ENCODE measurements at places on chromosomes 7 and 10.

DNA sequence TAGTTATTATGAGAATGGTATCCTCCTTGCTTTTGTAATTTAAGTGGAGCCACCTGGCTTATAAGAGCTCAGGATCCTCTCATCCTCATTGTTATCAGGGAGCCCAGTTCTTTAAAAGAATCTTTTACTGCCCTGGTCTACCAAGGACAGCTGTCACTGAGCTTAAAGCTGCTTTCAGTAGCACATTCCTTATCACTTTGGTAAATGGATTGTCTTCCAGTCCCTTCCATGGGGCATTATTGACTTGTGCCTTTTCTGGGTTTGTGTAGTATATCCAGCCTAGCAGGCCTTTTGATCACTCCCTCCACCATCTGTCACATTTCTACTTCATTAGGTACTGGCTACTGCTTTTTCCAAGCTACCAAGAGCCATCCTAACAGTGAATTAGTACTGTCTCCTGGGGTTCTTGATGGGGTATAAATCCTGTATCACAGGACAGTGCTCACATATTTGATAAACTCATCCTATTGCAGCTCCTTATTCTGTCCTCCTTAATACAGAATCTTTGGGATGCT is 208.9 kb downstream of the TMEM26 start:
- no peak for DNase-seq

- peak; percentile 49 for DNase-seq
Observed at GRCh38 chr7:127392182-127392565, 334 bp downstream of the ZNF800 start.

GRCh38 chr10:98489561-98490481 is 43.1 kb upstream of the HPS1 start:
- DNase-seq, result no peak

DNA sequence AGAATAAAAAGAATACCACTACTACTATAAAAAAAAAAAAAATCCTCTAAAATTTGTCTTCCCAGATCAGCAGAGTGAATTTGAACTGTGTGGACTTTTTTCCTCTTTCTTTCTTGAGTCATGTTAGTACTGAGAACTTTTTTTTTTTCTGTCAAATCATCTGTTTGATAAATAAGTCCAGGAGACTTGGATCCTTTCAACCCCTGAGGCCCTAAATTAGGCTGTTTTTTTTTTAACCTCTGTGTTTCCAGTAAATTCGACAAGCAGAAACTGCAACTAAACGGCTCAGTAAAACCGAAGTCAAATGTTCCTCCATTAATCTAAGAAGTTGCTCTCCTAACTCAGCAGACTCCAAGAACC is 2.7 kb downstream of the MAP3K8 start:
- DNase-seq, result no peak

DNA sequence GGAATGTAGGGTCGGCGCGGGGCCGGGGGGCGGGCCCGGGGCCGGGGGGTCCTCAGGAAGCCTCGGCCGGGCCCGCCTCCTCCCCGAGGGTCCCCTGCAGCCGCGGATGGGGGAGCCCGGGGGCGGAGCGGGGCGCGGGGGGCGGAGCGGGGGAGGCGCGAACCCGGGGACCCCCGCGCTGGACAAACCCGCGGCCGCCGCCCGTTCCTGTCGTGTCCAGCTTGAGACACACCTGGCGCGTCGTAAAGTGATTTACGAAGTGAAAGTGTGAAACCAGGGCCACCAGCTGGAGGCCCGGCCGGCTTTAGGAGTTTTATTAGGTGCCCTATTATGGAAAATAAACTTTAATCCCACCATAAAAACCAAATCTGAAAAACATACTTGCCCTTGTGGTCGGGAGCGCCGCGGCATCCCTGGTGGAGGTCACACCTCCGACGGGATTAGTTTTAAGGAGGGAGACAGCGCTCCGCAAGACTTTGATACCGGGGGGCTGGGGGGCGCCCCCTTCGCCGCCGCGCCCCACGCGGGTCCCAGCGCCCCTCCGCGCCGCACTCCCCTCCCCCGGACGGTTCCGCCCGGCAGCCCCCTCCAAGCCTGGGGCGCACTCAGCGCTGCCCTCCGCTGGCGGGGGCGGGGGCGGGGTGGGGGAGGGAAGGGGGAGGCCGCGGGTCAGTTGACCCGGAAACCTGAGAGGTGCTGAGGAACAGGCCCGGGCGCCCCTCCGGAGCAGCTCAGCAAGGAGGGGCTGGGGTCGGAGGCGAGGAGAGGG is 10.3 kb downstream of the MNX1 start:
- no peak for DNase-seq
